NCI-H1417 (cell line): ENCODE measurements at places on chromosomes 4 and X.

GRCh38 chr4:25002681-25003080, 28.1 kb downstream of the LGI2 start:
- DNase-seq, result no peak

DNA sequence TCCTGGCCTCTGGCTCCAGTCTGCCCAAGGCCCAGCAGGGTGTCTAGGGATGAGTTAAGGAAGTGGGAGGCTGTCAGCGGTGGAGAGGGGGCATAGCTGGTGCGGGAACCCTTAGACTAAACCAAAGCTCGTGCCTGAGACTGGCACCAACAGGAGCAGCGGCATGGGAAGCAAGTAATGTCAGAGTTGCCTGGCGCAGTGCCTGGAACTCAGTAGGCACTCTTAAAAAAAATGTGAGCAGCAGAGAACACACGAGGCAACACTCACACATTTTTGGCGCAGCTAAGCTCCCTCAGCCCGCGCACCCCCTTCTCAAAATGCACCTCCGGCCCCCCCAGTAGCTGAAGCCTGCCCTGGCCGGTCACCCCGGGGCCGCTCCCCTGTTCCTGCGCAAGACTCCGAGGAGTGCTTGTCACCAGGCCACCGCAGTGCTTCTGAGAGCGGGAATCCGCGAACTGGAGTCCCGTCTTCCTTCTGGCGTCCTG, 583 bp downstream of the GABRE start:
- DNase-seq, result peak; percentile 21

DNA sequence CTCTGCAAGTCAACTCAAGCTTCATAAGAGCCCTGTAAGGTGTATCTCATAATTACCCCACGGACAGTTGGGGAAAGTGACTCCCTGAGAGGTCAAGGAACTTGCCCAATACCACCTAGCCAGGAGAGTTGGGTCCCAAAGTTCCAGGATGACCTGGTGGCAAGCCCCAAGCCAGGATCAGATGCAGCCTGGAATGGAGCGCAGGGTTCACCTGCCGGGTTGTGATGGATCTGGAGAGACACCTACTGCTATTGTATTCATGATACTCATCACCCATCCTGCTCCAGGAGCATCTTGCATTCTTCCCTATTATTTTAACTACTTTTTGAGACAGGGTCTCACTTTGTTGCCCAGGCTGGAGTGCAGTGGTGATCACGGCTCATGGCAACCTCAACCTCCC, 36.1 kb downstream of the ZBTB49 start:
- no peak for DNase-seq

GRCh38 chr4:146972036-146972435, 26.4 kb upstream of the TTC29 start:
- DNase-seq, result no peak

DNA sequence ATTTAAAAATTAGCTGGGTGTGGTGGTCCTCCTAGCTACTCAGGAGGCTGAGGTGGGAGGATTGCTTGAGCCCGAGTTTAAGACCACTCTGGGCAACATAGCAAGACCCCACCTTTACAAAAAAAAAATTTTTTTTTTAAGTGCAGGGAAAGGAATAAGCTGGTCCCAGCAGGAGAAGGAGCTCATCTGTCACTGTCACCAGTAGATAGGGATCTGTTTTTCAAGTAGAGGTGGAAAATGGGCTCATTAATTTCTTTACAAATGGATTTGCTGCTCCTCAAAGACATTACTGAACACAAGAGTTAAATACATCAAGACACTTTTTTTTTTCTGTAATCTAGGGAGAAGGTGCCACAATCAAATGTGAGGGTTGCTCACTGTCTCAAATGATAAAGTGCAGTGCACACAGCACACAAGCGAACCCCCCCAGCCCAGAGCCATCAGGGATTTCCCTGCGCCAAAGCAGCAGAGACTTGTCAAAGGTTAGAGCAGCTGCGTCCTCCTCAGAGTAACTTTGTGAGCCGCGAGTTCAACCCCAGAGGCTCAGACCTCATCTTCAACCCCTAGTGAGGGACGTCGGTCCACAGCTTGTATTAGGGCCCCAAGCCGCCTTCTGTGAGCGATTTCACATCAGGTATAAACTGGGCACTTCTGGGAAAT, 14.3 kb upstream of the MTNR1A start:
- no peak for DNase-seq

DNA sequence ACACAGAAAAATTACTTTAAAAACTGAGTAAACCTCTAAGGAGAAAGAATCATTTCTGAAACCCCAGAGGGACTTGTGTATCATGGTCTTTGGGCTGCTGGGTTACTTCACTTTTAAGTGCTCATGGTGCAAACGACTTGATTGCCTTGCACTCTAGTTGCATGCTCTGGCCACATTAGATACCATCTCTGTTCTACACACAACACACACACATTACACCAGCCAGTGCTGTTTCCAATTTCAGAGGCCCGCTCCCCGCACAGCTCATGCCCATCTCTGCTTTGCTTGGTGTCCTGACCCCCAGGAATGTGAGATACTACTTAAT, 2.1 kb downstream of the PPP3CA start:
- no peak for DNase-seq

DNA sequence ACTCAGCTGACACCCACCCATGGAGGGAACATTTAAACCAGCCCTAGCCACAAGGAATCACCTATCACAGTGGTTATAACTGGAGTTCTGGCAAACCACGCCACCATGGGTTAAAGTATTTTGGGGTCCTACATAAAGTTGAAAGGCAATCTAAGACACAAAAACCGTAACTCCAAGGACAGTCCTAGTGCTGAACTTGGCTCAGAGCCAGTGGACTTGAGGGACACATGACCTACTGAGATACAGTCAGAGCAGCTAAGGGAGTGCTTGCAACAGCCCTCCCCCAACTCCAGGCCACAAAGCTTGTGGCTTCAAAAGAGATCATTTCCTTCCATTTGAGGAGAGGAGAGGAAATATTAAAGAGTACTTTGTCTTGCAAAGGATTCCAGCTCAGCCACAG, 300.5 kb downstream of the FGF13 start:
- DNase-seq, result no peak
